CD8-positive, alpha-beta T cell (primary cell): ENCODE measurements at places on chromosomes 5 and 9.

DNA sequence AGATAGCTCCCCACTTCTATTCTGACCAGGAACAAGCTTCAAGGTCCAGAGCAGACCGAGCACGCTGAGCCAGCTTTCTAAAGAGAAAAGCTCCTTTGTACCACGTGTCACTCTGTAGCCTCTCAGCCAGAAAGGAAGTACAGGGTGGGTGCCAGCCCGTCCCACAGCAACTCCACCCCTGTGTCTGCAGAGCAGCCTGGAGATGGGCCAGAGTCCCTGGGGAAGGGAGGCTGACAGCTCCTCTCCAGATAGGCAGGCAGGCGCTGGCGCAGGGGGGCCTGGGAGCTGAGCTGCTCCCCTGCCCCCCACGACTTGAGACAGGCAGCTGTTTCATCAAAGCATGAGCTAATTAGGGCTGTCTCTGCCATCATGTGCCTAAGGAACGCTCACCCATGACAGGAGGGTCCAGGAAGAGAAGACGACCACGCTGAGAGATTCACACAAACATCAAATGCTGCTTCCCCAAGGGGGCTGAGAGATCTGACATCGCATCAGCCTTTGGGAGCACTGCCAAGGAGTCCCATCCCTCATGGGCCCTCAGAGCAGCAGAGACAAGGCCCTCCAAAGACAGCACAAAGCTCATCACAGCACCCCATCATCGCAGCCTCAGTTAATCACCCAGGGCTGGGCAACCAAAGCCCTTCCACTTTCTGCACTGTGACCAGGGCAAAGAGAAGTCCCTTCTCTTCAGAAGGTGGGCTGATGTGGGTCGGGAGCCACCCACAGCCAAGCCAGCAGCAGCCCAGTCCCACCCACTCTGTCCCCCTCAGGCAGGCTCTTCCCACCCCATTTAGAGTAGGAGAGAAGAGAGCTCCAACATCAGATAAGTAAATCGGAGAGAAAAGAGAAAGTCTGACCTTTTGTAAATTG lies 78.5 kb upstream of the LRRTM2 start:
- peak; percentile 13 for DNase-seq

GRCh38 chr9:75636427-75637045 lies 253.9 kb upstream of the PCSK5 start:
- DNase-seq = no peak

GRCh38 chr5:158082696-158083287 lies 223.8 kb upstream of the CLINT1 start:
- DNase-seq = no peak

GRCh38 chr9:121322737-121323448 lies 47.2 kb downstream of the STOM start:
- DNase-seq = no peak

DNA sequence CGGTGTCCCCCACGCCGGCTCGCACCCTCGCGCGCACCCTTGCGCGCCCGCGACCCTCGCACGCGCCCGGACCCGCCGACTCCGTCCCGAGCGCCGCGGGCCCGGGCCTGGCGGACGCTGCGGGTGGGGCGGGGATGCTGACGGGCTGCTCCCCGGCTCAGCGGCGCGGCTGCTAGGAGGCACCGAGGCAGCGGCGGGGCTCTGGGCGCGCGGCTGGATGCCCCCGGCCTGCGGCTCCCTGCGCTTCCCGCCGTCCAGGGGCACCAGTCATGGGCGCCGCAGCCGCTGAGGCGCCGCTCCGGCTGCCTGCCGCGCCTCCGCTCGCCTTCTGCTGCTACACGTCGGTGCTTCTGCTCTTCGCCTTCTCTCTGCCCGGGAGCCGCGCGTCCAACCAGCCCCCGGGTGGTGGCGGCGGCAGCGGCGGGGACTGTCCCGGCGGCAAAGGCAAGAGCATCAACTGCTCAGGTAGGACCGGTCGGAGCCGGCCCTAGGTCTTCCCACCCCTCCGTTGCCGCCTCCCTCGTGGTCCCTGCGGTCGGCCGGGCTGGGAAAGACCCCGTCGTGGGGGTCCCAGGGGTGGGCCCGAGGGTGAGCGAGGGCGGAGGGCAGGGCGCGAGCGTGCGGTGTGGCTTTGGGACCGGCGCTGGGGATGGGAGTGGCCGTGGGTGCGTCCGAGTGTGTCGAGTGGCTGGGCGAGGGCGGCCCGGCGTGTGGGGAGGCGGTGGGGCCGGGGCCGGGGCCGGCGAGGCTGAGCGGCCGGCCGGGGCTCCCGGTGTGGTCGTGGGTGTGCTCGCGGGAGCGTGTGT lies 530 bp downstream of the TMEFF1 start:
- DNase-seq = no peak

DNA sequence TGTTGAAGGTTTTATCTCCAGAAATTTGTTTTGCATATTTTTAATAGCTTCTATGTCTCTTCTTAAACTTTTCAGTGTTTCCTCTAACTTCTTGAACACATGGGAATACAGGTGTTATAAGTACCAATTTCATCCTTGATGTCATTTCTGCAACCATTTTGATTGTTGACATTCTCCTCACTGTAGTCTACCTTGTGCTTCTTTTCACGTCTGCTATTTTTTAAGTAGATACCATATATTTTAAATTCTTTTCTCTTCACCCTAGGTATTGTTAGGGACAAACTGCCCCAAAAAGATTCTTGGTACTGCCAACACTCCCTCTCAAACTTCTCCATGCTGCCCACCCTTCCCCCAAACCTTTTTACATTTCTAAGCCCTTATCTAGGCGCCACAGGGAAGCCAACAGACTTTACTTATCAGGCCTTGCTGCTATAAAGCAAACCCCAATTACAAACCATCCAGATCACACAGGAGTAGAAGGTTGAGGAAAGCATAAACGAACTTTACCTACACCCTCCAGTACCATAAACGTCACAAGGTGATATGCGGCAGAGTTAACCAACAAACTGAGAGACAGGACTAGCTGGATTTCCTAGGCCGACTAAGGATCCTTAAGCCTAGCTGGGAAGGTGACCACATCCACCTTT lies 1165.3 kb downstream of the TAF11L14 start:
- DNase-seq = no peak

- no peak for DNase-seq
Measured at GRCh38 chr5:170923910-170924620, 62.2 kb downstream of the RANBP17 start.

- no peak for DNase-seq
Measured at GRCh38 chr5:83331842-83332241, 139.7 kb upstream of the VCAN start.

DNA sequence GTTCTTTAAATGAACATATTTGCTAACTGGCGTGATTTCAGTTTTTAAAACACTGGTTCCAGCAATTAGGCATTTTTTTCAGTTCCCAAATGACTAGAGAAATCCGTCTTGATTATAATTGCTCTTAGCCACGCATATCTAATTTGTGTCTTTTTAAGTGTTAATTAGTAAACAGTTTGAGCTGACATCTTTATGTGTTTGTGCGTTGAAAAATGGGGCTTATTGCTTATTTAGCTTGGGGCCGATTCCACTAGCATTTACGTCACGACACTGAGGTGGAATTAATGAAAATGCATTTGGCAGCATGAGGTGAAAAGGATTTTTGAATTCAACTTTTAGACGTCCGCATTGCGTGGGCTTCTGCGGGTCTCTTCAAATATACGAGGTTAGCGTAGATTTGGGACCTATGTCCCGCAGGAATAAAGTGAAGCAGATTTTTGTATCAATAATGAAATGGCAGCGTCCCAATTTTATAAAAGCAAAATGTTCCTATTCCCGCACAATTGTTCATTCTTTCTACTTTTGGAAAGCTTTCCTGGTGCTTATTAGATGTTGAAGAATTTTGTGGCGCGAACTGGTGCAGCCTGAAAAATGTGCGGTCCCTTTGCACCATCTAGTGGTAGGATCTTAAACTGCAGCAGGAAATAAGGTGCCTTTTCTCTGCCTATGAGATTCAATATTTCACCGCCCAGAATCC lies 122.7 kb upstream of the LMX1B start:
- DNase-seq = peak; percentile 48

- DNase-seq = no peak
Measured at GRCh38 chr5:32581010-32581785, 4.2 kb upstream of the SUB1 start.

- DNase-seq = no peak
Measured at GRCh38 chr5:139914218-139914807, 118.7 kb downstream of the PSD2 start.

GRCh38 chr9:95459851-95460517 lies 56.8 kb downstream of the PTCH1 start:
- DNase-seq = no peak

GRCh38 chr5:81359108-81359507 lies 34.8 kb downstream of the ACOT12 start:
- DNase-seq = no peak

DNA sequence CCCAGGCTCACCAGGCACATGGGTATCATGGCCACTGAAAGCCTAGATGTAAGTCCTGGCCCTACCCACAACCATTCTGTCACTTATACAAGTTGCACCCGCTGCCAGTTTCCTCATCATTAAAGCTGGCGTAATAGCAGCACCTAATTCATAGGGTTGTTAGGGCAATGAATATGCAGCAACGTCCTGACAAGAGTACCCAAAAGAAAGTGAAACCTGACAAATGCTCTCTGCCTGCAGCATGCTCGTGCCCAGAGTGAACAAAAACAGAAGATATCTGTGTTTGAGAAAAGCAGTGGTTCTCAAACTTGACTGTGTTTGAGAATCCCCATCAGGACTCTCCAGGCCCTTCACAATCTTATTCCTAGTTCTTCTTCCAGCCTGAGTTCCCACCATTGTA lies 632.4 kb downstream of the SEMA5A start:
- DNase-seq = no peak

DNA sequence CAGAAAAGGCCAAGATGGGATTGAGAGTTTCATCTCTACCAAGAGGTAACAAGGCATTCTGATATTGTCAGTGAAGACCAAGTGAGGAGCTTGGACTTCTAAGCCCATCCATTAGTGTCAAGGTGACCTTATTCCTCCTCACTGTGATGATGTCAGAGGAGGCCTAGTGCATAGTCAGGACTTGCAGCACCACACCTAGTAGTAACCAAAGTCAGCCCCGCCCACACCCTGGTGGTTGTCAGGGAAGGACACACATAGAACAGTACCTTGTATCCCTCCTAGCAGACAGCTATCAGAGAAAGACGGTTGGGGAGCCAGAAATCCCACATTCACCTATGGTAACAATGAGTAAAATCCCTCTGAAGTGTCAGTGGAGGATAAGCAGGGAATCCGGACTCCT lies 111.7 kb downstream of the AP3B1 start:
- no peak for DNase-seq

- no peak for DNase-seq
Measured at GRCh38 chr9:110101531-110102161, 106.3 kb downstream of the C9orf152 start.

- DNase-seq = no peak
Measured at GRCh38 chr5:144638787-144639186, 468.1 kb downstream of the KCTD16 start.

DNA sequence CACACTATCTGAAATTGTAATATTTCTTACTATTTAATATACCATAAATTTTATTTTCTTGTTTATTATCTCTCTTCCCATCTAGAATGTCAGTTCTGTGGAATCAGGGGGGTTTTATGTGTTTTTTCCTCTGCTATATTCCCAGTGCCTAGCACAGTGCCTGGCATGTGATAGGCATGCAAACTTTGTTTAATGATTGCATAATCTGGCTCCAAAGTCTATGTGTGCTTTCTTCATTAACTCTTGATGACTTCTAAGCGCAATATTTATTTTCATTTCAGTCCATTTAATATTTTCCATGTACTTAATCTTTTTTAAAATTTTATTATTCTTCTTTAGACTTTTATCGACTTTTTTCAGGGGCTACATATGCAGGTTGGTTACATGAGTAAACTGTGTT lies 60.4 kb upstream of the CDK5RAP2 start:
- no peak for DNase-seq

DNA sequence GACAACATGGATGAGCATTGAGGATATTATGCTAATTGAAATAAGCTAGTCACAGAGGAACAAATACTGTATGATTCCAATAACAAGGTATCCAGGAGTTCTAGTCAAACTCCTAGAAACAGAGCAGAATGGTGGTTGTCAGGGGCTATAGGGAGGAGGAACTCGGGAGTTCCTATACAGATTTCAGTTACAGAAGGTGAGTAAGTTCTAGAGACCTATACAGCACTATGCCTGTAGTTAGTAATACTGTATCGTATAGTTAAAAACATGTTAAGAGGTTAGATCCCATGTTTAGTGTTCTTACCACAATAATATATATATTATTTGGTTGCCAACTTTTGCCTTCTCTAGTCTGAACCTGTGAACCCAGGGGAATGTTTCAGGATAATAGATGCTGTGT lies 7.9 kb upstream of the OXCT1 start:
- no peak for DNase-seq

GRCh38 chr5:138666226-138666742 lies 86.9 kb upstream of the CTNNA1 start:
- no peak for DNase-seq

DNA sequence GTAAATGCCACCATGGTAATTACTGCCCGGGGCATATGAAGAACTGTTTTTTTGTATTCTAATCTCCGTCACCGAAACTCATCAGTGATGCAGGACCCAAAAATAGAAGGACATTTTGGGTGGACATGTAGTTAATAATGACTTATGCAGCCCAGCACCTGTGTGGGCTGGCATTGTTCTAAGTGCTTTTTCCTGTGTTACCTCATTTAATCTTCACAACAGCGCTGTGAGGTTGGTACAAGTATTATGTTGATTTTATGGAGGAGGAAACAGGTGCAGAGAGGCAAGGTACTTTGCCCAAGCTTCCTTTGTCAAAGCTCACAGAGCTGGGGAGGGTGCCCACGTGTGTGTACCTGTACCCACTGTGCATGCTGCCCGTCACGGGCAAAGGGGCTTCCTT lies 58.4 kb downstream of the DAPK1 start:
- no peak for DNase-seq

DNA sequence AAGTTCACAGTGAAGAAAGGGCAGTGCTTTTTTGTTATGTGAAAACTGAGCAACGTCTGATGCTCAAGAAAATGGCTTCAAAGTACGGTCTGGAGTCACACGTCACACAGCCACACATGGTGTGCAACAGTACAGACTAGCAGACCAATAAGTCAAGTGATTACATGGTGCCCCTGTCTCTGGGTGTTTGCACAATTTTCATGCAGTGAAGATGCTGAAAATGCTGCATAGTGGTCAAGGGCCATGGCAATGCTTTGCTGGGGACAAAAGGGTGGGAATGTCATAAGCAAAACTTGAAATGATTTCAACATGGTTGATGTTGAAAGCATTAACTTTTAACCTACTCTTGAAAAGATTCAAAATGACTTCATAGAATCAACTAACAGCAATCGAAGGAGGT lies 231.2 kb downstream of the EBF1 start:
- no peak for DNase-seq

GRCh38 chr5:78699552-78700153 lies 51.1 kb upstream of the LHFPL2 start:
- no peak for DNase-seq
